Cardiac ventricle fibroblast (primary cell): ENCODE measurements at places on chromosomes 4 and X. TPM values are rescaled to one million over a fixed set of nuclear protein-coding genes. Genes with fewer than 3 reads are reported as not detected.

The XAGE1B gene
- total RNA-seq = not detected in 2 replicates

The GPM6B gene
- 14.8 and 23.0 TPM in 2 replicates for total RNA-seq

The C4orf54 gene
- total RNA-seq = not detected in 2 replicates

The MAGEE1 gene
- total RNA-seq = 2.1 and 3.2 TPM in 2 replicates

The ABLIM2 gene
- total RNA-seq = not detected in 2 replicates

The FAM9C gene
- not detected in 2 replicates for total RNA-seq

The ANKRD37 gene
- 5.7 and 6.9 TPM in 2 replicates for total RNA-seq

The CPE gene
- 6.3 and 7.9 TPM in 2 replicates for total RNA-seq

The MAGEA11 gene
- not detected in 2 replicates for total RNA-seq

The GAGE12J gene
- total RNA-seq = not detected in 2 replicates

The GEMIN8 gene
- total RNA-seq = 29.6 and 38.7 TPM in 2 replicates

The IL1RAPL2 gene
- total RNA-seq = 0.12 TPM in 1 of 2 replicates, not detected in the other

The MAGEA2B gene
- not detected in 2 replicates for total RNA-seq

The PPP4R3C gene
- total RNA-seq = not detected in 2 replicates

The SFRP2 gene
- 0.19 TPM in 1 of 2 replicates, not detected in the other for total RNA-seq

The GPR173 gene
- total RNA-seq = 1.7 and 2.6 TPM in 2 replicates

The MAML3 gene
- total RNA-seq = 5.5 and 6.0 TPM in 2 replicates

The DUX4 gene
- not detected in 2 replicates for total RNA-seq

The PLXNA3 gene
- 13.2 and 20.2 TPM in 2 replicates for total RNA-seq

The FGG gene
- not detected in 2 replicates for total RNA-seq

The HPGD gene
- not detected in 2 replicates for total RNA-seq
